ENCODE measurements at places on chromosomes 2 and 18. TPM values are rescaled to one million over a fixed set of nuclear protein-coding genes. Genes with fewer than 3 reads are reported as not detected.

The DUSP19 gene
- 6.4 TPM for total RNA-seq

The CCDC74A gene
- 20.4 TPM for total RNA-seq

The ADGRF3 gene
- total RNA-seq, result 0.64 TPM

The TSPYL6 gene
- not detected for total RNA-seq

The UGT1A4 gene
- total RNA-seq, result 0.29 TPM

The NDC80 gene
- 7.4 TPM for total RNA-seq

The ABCA12 gene
- total RNA-seq, result 0.12 TPM

The GCG gene
- total RNA-seq, result not detected

The KRTCAP3 gene
- 1.1 TPM for total RNA-seq

The SERPINB4 gene
- not detected for total RNA-seq

The REG1B gene
- not detected for total RNA-seq

The SNRPD1 gene
- total RNA-seq, result 36.4 TPM

The SULT1C4 gene
- 55.4 TPM for total RNA-seq

The M1AP gene
- total RNA-seq, result 0.47 TPM

The TMEM150A gene
- total RNA-seq, result 20.2 TPM

The REG3G gene
- total RNA-seq, result not detected

The RESP18 gene
- total RNA-seq, result not detected

The TMEM214 gene
- total RNA-seq, result 33.5 TPM

The MAPK4 gene
- total RNA-seq, result 5.1 TPM

The CCL20 gene
- 1.3 TPM for total RNA-seq

The UNC50 gene
- total RNA-seq, result 39.8 TPM

The SLC4A3 gene
- 8.3 TPM for total RNA-seq

The SKA1 gene
- 3.3 TPM for total RNA-seq

The SYT4 gene
- 1.1 TPM for total RNA-seq

The GPR45 gene
- not detected for total RNA-seq

The KIAA2012 gene
- total RNA-seq, result 0.18 TPM

The FER1L5 gene
- total RNA-seq, result 1.6 TPM

The THAP4 gene
- 82.2 TPM for total RNA-seq

The TRAF3IP1 gene
- total RNA-seq, result 18.3 TPM

The GNLY gene
- total RNA-seq, result not detected

The LTBP1 gene
- total RNA-seq, result 75.9 TPM

The IL1RL2 gene
- total RNA-seq, result 1.2 TPM

The GALR1 gene
- 0.12 TPM for total RNA-seq

The CYS1 gene
- total RNA-seq, result 151 TPM

The SMARCAL1 gene
- total RNA-seq, result 38.8 TPM

The TCF23 gene
- 0.35 TPM for total RNA-seq

The TAF1B gene
- 37.7 TPM for total RNA-seq

The DOK1 gene
- total RNA-seq, result 10.5 TPM

The RBMS1 gene
- 110 TPM for total RNA-seq

The IL36RN gene
- not detected for total RNA-seq

The PXDN gene
- total RNA-seq, result 210 TPM

Data from metanephros (tissue), 2 donors.